GM06990 (cell line): ENCODE measurements at places on chromosomes 1 and 21.

DNA sequence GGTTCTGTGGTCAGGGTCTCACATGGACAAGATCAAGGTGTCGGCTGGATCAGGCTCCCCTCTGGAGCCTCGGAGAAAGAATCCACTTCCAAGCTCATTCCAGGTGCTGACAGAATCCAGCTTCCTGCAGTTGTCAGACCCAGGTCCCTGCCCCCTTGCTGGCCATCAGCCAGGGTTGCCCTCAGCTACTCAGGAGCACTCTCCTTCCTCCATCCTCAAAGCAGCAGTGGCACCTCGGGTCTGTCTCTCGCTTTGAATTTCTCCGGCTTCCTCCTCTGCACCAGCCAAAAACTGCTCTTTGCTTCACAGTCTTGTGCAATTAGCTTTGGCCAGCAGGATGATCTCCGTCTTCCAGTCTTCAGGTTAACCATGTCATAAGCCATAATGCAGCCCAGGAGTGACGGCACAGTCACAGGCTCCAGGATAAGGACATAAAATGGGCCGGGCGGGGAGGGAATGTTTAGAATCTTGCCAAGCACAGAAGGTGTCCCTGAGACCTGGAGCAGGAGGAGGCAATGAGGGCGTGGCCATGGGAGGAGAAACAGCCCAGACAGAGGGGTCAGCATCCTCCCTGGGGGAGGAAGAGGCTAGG, 79.4 kb upstream of the SLC25A33 start:
- DNase-seq: no peak

- no peak for DNase-seq
Measured at GRCh38 chr1:113275691-113276090, 114.6 kb upstream of the MAGI3 start.

DNA sequence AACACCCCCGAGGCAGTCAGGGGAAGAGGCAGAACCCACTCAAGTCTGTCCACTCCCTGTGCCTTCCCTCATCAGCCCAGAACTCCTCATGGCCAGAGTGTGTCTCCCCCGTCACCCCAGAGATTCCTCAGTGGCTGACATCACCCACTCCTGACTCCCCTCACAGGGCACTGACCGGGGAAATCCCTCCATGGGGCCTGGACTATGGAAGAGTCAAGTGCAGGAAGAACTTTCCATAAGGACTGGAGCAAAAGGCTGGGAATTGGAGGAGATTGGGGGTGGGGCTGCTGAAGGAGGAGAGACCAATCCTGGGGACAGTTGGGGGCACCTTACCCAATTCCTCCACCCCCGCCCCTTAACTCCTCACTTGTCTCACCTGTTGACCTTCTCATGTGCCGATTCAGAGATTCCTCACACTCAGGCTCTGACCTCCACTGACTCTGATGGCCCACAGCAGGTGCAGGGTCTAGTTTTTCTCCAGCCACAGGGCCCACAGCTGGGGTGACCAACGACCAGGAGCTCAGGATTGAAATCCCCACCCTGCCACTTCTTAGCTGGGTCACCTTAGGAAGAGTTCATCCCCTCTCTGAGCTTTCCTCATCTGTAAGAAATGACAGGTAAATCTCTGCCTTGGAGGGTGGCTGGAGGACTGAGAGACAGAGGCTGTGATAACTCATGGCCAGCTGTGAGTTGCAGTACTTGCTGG, 481 bp upstream of the EXTL1 start:
- no peak for DNase-seq

DNA sequence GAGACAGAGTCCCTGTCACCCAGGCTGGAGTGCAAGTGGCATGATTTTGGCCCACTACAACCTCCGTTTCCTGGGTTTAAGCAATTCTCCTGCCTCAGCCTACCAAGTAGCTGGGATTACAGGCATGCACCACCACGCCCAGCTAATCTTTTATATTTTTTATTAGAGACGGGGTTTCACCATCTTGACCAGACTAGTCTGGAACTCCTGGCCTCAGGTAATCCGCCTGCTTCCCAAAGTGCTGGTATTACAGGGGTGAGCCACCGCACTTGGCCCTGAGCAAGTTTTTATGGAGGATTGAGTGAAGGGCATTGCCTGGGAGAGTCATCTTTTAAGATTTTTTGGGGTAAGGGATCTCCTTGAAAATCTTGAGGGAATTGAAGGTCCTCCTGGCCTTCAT, 28.5 kb downstream of the UBE4B start:
- no peak for DNase-seq

- no peak for DNase-seq
Measured at GRCh38 chr1:20883766-20884165, 96.7 kb upstream of the HP1BP3 start.

- DNase-seq: peak; percentile 37
Measured at GRCh38 chr1:245154429-245155271, at the start of gene KIF26B. Gene KIF26B, plus strand, starts transcription at chr1:245154985. Its CDS starts 440 bp downstream, at chr1:245155425.

GRCh38 chr1:228827019-228827418, 91.7 kb downstream of the RHOU start:
- no peak for DNase-seq

- peak; percentile 43 for DNase-seq
Measured at GRCh38 chr1:43936431-43937151, 3.0 kb downstream of the ARTN start.

DNA sequence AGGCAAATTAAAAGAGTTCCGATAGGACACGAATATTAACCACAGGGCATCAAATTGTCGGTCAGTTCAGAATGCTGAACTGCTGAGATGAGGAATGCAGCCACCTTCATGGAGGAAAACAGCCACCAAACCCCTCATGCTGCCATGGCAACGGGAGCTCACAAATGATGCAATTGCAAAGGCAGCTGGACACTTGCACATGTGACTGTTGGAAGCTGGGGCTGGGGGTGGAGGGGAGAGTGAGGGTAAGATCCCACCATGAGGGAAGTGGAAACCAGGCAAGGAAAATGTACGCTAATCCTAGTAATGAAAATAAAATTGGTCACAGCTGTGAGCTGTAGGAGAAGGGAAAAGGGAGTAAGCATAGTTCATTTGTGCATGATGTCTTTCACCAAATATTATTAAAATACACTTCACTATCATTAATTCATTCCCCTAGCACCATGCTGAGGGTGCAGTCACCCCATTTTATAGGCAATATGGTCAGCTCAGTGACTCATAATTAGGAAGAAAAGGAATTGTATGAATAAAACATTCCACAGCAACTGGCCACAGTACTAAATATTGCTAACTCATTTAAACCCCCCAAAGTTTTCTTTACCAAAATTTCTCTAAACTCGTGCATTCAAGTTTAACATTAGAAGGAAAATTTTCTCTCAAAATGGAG, 15.3 kb downstream of the BECN2 start:
- DNase-seq: no peak

GRCh38 chr1:172002725-172003345, 161.5 kb downstream of the DNM3 start:
- DNase-seq: no peak

DNA sequence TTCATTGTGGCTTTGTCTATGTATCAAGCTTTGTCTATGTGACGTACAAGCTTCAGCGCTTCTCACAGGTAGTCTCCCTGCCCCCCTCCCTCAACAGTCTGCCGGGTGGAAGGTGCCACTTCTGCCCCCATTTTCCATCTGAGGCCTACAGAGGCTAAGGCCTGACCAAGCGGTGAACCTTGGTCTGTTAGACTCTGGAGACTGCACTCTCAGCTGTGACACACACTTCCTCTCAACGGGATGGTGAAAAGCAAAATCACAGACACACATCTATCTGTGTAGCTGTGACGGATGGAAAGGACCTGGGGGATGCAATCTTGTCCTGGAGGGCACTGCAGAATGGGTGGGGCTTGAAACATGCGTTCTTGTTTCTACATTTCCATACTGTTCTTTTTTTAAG, 152.9 kb upstream of the EDN2 start:
- DNase-seq: no peak

DNA sequence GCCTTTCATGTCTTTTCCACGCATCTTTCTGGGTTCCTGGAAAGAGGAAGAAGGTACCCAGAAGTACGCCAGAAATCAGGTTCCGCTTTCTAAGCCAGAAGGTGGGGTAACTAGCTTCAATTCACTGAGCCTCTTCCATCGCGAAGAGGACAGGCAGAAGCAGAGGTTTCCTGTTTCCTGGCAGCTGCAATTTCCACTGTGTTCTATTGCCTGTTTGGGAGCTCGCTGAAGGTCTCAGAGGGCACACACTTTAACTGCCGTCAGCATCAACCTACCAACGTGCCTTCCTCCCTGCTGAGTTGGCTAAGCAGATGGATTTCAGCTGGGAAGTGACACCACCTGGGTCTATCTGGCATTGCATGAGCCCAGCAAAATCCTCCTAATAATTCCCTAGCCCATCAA, 10.0 kb downstream of the NCF2 start:
- no peak for DNase-seq

- DNase-seq: no peak
Measured at GRCh38 chr1:110125810-110126209, 13.6 kb downstream of the UBL4B start.

DNA sequence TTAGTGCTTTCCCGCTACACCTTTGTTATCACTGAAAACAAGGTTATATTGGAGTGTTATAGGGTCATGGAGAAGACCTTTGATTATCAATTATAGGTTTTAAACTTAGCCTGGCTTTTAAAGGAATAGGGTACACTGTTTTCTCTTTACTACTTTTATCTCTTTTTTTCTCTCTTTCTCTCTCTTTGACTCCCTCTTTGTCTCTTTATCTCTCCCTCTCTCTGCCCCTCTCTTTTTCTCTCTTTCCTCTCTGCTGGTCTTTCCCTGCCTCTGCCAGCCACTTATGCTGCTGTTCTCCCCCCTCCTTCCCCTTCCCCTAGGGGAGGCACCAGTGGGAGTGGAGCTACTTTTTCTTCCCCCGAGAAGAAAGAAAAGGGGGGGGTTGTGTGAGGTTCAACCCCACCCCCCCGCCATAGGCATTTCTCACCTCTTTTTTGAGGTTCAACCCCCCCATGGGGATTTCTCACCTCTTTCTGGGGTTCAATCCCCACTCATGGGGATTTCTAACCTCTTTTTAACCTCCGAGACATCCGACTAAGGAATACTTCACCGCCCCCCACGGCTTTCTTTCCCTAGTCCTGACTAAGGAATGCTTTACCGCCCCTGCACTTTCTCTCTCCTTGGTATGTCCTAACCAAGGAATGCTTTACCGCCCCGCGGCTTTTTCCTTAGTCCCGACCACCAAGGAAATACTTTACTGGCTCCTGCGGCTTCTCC, 17.2 kb upstream of the ZBTB8B start:
- no peak for DNase-seq

GRCh38 chr1:227318853-227319607, 738 bp upstream of the CDC42BPA start:
- DNase-seq: no peak

GRCh38 chr1:44903011-44903680, 60.1 kb upstream of the PTCH2 start:
- DNase-seq: no peak

DNA sequence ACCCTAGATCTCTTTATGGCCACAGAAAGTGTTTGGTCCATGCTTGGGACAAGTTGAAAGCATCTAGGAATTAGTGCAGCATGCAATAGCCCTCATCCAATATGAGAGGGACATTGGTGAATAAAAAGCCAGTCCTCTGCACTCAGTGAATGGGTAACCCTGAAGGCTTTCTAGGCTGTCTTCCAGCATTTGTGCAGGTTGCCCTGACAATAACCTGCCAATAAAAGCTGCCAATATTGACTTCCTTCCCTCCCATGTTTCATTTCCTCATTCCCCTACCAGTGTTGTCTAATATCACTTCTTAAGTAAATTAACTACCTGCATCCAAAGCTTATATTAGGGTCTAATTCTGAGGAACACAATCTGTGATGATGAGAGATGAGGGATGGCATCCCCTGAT, 563.6 kb upstream of the NEGR1 start:
- DNase-seq: no peak

DNA sequence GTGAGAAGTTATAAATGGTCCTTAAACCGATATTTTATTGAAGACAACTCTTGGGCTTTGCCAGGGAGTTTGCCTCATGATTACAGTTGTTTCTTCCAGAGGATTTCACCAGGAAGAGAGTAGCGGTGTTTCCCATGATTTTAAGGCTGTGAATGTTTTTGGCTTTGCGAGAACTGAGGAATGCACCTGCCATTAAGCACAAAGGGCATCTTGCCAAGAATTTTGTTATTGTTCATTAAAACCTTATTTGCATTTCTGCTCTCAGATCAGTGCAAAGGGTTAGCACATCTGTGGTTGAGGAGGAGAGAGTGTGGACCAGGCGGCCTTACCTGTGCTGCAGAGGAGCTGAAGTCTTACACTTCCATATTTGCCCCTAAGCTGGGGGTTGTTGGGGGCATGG, 13.8 kb downstream of the CNIH3 start:
- DNase-seq: no peak

DNA sequence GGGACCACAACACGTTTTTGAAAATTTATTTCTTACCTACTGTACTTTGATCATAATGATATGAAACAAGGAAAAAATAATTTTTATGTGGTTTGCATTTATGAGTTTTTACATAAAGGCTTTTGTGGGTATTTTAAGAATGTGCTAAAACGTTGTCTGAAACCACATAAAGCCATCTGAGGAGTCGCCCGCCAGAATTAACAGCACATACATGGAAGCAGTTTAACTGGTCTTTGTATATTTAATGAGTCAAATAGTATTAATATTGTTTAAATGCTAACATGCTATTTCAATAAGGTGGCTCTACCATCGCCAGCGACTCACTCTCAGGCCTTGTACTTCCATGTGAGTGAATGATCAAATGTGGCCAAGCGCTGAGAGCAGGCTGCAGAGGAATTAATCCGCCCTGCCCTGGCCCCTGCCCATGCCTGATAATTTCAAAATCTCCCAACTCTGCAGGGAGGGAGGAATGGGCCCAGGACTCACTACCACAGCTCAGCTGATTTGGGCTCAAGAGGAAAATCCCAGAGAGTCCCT, 49.6 kb downstream of the SLC66A1 start:
- DNase-seq: no peak

DNA sequence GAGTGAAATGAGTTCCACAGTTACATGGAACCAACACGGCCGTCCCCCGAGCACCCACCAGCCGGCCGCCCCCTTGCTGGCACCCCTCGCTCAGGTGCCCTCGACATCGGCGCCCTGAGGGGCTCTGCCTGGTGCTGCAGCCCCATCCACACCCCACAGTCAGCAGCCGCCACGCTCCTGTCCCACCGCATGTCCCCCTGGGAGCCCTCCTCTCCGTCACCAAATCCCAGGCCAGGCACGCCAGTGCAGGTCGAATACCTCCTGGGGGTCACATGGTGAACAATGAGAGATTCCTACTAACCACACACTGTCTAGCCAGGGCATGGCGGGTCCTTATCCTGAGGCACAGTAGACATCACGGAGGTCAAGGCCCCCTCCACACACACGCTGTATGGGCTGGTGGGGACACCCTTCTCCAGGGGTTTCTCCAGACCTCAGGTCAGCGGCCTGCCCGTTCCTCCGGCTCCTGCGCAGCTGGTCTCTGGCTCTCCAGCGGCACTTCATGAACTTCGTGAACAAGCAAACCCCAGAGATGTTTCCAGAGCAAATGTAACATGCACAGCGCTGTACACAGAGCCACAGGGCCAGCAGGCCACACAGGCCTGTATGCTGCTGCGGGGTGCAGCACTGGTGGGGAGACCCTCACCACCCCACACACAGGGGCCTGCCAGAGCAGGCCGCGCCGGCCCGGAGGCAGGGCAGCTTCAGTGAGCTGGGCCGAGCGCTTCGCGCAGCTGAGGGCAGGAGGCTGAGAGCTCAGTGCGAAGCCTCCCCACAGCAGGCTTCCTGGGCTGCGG, 21.8 kb downstream of the POFUT2 start:
- no peak for DNase-seq
